ENCODE measurements at places on chromosomes 12 and 14. TPM values are rescaled to one million over a fixed set of nuclear protein-coding genes. Genes with fewer than 3 reads are reported as not detected.

DNA sequence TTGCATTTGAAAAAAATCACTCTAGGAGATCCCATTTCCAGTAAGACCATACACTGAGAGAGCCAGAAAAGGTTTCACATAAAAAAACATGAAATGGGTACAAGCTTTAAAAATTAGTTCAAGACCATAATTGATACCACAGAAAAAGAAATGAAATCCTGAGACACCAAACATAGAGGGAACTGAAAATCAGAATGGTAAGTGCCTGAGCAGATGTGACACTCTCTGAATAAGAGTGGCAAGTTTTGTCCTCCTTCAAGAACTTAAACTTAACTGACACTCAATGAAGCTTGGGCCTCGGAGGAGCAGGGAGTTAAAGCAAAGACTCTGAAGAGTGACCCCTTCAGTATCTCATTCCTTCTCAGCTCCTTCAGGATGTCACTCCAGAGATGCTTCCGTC is 23.2 kb upstream of the PTGDR start:
- peaks cover 14% of the 10 kb centered on the region for H3K4me1 ChIP-seq
- H3K27ac ChIP-seq = no peak overlapping the region
- H3K27me3 ChIP-seq = no peaks in the 10 kb centered on the region
- no peak overlapping the region for H3K4me3 ChIP-seq
- H3K36me3 ChIP-seq = no peaks in the 10 kb centered on the region

- DNase-seq = no peak
- no peaks in the 10 kb centered on the region for H3K4me1 ChIP-seq
- H3K4me3 ChIP-seq = no peak overlapping the region
- no peaks in the 10 kb centered on the region for H3K27me3 ChIP-seq
- no peaks in the 10 kb centered on the region for H3K36me3 ChIP-seq
- no peak overlapping the region for H3K27ac ChIP-seq
Observed at GRCh38 chr12:90490355-90490754, 464.6 kb downstream of the CCER1 start.

Gene C12orf56
- total RNA-seq = 5.7 TPM

- no peak overlapping the region for H3K27ac ChIP-seq
- H3K4me1 ChIP-seq = no peaks in the 10 kb centered on the region
- no peak for DNase-seq
- H3K36me3 ChIP-seq = no peaks in the 10 kb centered on the region
Observed at GRCh38 chr14:81144824-81145603, 75.7 kb downstream of the GTF2A1 start.

DNA sequence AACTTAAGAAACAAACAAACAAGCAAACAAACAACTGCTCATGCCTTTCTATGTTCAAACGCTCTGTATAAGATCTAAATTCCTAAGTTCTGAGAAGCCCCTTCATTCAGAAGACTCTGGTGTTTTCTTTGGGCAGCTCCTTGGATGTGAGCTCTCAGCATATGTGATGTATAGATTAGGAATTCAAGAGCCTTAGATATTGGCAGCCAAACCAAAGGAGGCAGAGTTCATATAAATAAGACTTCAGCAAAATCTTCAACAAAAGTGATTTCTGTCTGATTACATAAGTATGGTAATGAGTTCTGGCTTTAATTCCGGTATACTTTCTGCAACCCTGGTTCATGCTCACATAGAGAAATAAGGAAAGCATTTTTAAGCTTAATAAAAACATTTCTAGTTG is 145.6 kb downstream of the DYRK2 start:
- peaks cover 17% of the 10 kb centered on the region for H3K4me1 ChIP-seq
- H3K27me3 ChIP-seq = no peaks in the 10 kb centered on the region
- H3K4me3 ChIP-seq = no peak overlapping the region
- no peak for DNase-seq
- no peak overlapping the region for H3K27ac ChIP-seq
